H1 (cell line): ENCODE measurements at places on chromosomes 5 and 9.
A peak's percentile ranks its signal among the peaks of the same experiment; 100 is the strongest.

DNA sequence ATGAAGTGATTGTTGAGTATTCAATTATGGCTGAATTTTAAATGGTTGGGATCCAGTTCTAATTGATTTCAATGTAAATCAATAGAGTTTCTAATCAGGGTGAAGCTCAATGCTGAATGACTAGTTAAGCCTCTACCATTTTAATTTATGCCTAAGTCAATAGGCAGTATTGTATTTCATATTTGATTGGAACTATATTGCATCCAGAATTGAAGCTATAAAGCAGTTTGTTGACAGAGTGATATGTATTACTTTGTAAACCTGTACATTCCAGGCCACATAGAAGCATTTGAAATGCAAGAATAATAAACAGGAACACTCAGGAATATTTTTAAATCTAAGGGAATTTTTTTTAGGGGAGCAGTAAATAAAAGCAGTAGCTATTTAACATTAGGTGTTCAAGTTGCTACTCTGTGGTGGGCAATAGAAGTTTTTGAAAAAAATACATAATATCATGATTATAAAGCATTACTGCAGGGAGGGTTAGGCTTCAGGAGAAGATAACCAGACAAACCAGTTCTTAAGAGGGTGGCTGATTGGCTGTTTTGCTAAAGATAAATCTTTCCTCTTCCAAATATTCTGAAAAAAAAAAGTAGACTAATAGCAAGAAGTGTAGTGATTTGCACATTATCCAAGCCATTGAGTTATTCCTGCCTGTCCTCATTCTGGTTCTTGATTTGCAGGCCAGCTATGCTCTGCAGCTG, 492.0 kb upstream of the MEF2C start:
- no peaks in the 10 kb centered on the region for H3K36me3 ChIP-seq
- no peaks in the 10 kb centered on the region for H3K4me1 ChIP-seq
- no peak for DNase-seq
- H3K27ac ChIP-seq, result no peak overlapping the region
- no peaks in the 10 kb centered on the region for H3K27me3 ChIP-seq
- no peak overlapping the region for H3K4me3 ChIP-seq

- H3K27ac ChIP-seq, result no peak overlapping the region
- no peak overlapping the region for H3K4me3 ChIP-seq
Measured at GRCh38 chr9:28653216-28653615, 1079.9 kb upstream of the C9orf72 start.

GRCh38 chr5:157148734-157149615, 6.3 kb upstream of the MED7 start:
- no peak overlapping the region for H3K27ac ChIP-seq
- no peaks in the 10 kb centered on the region for H3K4me1 ChIP-seq
- H3K27me3 ChIP-seq, result no peaks in the 10 kb centered on the region
- DNase-seq, result peak; percentile 21
- H3K36me3 ChIP-seq, result no peaks in the 10 kb centered on the region

DNA sequence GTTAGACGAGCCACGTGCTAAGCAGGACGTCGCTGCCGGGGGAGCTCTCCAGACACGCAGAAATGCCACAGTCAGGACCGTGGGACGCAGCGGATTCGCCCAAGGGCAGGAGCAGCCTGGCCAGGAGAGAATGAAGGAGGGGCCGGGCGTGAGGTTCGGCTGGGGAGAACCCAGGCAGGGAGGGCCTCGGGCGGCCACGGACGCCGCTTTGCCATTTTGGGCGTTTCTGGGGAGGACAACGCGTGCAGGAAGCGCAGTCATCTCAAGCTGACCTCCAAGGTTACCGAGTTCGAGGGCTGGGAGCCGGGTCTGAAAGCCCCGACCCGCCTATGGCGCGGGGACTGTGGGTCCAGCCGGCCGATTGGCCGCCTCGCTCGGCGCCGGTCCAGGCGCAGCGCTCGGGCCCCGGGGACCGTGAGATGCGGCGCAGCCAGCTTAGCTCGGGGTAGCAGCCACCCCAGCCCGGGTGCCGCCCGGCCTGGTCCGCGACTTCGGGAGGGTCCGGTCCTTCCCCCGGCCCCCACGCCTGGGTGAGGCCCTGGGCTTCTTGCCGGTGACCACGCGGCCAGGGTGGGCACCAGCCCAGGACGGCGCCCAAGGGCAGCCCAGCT, 760 bp upstream of the MAN1B1 start:
- peak overlapping the region; percentile 72 for H3K4me3 ChIP-seq
- H3K36me3 ChIP-seq, result no peaks in the 10 kb centered on the region
- peaks cover 5% of the 10 kb centered on the region; the same call in 1 of the 2 replicates for H3K4me1 ChIP-seq
- H3K27ac ChIP-seq, result no peak overlapping the region
- no peak for DNase-seq

- H3K36me3 ChIP-seq, result no peaks in the 10 kb centered on the region
- DNase-seq, result no peak
- H3K4me1 ChIP-seq, result no peaks in the 10 kb centered on the region
- no peaks in the 10 kb centered on the region for H3K27me3 ChIP-seq
- no peak overlapping the region for H3K4me3 ChIP-seq
Measured at GRCh38 chr9:88661759-88662158, 126.8 kb downstream of the NXNL2 start.

GRCh38 chr5:169169783-169170182, 131.2 kb downstream of the SLIT3 start:
- H3K36me3 ChIP-seq, result no peaks in the 10 kb centered on the region
- no peaks in the 10 kb centered on the region for H3K27me3 ChIP-seq
- DNase-seq, result no peak

DNA sequence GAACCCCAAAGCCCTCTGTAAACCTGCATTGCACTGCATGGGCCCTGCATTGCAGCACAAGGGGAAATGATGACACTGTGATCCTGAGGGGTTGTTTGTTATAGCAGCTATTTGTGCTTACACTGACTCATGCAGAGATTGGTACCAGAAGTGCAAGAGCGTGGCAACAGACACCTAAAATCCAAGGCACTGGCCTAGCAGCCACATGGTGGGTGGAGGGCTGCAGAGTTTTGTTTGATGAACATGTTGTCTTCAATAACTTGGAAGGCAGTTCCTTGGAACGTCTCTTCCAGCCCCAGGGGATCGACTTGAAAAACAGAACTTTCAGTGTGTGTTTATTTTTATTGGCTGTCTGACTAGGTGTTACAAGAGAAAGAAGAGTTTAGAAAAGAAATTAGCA, 14.5 kb downstream of the FCN2 start:
- H3K27ac ChIP-seq, result no peak overlapping the region
- DNase-seq, result no peak

DNA sequence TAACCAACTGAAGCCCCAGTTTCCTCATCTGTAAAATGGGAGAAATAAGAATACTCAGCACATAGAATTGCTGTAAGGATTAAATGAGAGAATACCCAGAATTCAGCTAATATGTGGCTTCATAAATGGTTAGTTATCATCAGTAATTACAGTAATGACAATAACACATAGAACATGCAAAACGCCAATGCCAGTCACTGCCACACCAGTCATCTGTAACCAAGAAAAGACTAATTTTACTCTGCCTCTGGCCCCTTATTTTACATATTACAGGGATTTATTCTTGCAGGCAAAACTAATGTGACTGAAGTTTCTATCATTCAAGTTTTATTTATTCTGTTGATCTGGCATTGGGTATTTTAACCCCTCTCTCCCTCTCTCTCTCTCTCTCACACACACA, 46.5 kb downstream of the EBF1 start:
- H3K36me3 ChIP-seq, result no peaks in the 10 kb centered on the region
- H3K27me3 ChIP-seq, result peaks cover 65% of the 10 kb centered on the region
- H3K27ac ChIP-seq, result no peak overlapping the region
